ENCODE measurements at places on chromosomes 4 and X.

DNA sequence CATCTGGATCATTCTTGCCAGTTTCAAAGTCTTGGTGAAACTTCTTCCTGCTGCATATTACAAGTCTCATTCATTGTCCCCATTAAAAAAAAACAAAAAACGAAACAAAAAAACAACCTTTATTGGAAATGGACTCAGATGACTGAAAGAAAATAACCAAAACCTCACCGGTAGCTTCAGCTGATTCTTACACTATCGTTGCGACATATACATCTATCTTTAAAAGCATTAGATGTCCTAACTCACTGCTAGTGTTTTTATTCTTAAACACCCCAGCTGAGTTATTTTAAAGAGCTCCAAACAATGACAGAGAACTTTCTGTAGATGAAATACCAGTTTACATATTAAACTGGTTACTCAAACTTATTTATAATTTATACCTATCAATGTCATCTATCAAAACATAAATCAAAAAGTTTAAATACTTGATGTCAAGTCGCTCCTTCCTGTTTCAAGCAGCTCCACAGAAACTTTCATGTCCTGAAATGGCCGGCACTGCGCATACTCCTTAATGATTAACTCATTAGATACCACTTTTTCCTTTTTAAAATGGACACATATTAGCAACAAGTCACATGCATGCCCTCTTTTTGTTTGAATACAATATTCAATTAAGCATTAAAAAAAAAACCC lies 87.2 kb downstream of the HPRT1 start:
- DNase-seq, result peak; percentile 32

- DNase-seq, result no peak
Observed at GRCh38 chrX:9707306-9708033, 58.2 kb downstream of the GPR143 start.

GRCh38 chr4:158314756-158315487 lies 104.6 kb downstream of the TMEM144 start:
- DNase-seq, result peak; percentile 96

DNA sequence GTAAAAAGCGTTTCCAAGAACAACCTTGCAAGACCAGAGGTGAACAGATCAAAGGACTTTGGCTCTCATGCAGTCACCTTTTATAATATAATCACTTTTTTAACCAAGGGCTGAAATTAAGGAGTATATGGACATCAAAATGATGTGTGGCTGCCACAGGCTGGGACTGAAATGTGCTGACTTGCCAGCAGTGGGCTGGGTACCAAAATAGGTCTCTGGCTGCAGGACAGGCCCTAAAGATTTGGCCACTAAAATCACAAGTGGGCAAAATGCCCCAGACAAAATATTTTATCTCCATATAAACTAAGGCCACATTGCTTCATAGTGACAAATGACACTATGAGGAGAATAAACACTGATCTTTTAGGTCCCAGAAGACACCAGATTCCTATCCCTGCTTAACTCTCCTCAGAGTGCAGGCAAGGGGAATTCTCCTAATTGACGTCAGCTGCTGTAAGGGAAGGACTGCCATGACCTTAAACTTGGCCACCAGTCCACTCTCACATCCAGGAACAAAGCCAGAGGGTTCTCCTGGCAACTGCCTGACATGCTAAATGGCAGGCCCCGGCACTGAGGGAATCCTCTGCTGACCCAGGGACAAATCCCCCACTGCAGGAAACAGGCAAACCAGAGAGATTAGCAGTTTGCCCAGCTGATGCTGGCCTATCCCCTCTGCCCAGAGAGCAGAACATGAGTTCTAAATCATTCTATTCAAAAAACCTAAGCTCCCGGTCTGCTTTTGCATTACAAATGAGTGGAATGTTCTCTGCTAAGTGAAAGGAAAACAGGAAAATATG lies 155.8 kb downstream of the PPP3CA start:
- DNase-seq, result peak; percentile 50

DNA sequence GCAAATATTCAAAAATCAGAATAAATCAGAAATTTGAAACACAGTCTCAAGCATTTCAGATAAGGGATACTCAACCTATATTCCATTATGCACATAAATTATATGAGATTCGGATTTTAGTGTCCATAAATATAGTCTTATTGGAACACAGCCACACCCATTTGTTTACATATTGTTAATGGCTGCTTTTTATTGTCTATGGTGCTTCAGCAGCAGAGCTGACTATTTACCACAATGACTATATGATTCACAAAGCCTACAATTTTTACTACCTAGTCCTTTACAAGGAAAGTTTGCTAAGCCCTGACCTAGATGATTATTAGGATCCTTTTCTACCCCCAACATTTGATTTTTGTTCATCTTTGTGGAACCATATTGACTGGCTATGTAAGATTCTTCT lies 63.9 kb downstream of the IL1RAPL1 start:
- no peak for DNase-seq

DNA sequence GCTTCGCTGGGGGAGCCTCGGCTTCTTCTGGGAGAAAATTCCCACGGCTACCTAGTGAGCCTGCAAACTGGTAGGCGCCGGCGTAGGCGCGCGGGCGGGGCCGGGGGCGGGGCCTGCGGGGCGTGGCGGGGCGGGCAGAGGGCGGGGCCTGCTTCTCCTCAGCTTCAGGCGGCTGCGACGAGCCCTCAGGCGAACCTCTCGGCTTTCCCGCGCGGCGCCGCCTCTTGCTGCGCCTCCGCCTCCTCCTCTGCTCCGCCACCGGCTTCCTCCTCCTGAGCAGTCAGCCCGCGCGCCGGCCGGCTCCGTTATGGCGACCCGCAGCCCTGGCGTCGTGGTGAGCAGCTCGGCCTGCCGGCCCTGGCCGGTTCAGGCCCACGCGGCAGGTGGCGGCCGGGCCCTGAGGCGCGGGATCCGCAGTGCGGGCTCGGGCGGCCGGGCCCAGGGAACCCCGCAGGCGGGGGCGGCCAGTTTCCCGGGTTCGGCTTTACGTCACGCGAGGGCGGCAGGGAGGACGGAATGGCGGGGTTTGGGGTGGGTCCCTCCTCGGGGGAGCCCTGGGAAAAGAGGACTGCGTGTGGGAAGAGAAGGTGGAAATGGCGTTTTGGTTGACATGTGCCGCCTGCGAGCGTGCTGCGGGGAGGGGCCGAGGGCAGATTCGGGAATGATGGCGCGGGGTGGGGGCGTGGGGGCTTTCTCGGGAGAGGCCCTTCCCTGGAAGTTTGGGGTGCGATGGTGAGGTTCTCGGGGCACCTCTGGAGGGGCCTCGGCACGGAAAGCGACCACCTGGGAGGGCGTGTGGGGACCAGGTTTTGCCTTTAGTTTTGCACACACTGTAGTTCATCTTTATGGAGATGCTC lies at the start of gene HPRT1:
Gene HPRT1, plus strand, starts transcription at position 161 of the 857 bp plus-strand sequence. Its CDS starts 147 bp downstream, at position 308.
- DNase-seq, result peak; percentile 73

DNA sequence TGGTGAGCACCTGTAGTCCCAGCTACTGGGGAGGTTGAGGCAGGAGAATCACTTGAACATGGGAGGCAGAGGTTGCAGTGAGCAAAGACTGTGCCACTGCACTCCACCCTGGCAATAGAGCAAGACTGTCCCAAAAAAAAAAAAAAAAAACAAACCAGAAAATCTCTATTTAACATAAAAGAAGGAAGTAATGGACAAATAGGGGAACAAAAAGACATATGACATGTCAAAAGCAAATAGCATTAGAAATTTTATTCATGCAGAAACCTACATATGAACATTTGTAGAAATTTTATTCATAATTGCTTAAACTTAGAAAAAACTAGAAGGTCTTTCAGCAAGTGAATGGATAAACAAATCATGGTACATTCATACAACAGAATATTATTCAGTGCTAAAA lies 97.1 kb upstream of the SH3RF1 start:
- no peak for DNase-seq

GRCh38 chr4:123340381-123340701 lies 56.3 kb upstream of the SPRY1 start:
- peak; percentile 83 for DNase-seq

GRCh38 chr4:11497212-11497806 lies 68.6 kb upstream of the HS3ST1 start:
- no peak for DNase-seq

- DNase-seq, result no peak
Observed at GRCh38 chr4:26823583-26823982, 37.1 kb upstream of the STIM2 start.

DNA sequence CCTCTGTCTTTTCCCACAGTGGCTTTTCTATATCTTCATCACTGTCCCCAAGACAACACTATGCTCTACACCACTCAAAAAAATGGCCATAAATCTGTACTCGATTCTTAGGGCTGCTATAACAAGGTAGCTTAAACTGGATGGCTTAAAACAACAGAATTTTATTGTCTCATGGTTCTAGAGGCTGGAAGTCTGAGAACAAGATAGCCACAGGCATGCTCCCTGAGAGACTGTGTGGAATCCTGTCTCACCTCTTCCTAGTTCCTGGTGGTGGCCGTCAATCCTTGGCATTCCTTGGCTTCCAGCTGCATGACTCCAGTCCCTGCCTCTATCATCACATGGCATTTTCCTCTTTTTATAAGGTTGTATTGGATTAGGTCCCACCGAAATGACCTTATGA lies 70.7 kb upstream of the DCLK2 start:
- DNase-seq, result peak; percentile 91

GRCh38 chr4:16142598-16143310 lies 58.9 kb upstream of the PROM1 start:
- no peak for DNase-seq

GRCh38 chrX:34893741-34894140 lies 48.9 kb upstream of the FAM47B start:
- DNase-seq, result no peak

DNA sequence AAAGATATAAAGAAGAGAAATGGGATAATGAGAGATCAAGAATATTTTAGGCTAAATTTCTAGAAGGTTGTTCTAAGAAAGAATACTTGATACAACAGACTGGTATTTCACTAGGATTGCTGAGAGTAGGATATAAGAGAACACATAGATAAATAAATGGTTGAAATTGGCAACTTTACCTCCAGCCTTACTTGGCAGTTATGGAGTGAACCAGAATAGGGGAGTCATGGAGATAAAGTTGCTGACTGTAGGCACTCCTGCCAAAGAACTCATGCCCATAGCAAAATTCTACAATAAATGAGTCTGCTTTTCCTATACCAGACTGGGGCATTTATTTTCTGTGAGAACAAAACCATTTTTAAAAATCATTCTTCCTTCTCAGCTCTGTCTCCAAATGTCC lies 26.4 kb upstream of the MMRN1 start:
- no peak for DNase-seq

DNA sequence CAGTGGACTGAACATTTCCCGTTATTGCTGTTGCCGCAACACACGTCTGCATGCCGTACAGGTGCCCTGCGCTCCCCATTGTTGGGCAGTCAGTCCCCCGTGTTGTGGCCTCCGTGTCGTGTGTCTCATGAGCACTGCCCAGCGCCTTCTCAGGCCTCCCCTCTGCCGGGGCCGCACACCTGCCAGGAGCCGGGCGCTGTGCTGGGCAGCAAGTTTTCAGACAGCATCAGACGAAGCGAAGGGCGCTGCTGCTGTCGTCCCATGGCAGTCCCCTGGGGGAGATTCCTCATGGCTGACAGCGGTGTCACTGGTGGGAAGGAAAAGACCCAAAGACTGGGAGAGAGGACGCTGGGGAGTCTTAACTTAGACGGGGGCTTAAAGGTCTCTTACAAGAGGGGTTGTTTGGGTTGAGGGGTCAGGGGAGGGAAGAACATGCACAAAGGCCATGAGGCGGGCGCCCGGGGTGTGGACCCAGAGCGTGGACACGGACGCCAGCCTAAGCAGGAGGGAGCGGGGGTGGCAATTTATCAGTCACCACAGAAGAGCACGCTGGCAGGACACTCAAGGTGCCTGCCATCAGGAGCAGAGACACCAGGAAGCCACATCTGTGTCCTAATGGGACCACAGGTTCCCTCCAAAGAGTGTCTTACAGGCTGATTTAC lies 47.3 kb downstream of the RGS12 start:
- DNase-seq, result no peak

GRCh38 chrX:12360383-12360782 lies 222.1 kb downstream of the FRMPD4 start:
- DNase-seq, result peak; percentile 75

GRCh38 chr4:172707622-172708021 lies 461.0 kb upstream of the GALNT7 start:
- DNase-seq, result no peak

- peak; percentile 7 for DNase-seq
Observed at GRCh38 chrX:110006821-110007375, 4.0 kb downstream of the TMEM164 start.

DNA sequence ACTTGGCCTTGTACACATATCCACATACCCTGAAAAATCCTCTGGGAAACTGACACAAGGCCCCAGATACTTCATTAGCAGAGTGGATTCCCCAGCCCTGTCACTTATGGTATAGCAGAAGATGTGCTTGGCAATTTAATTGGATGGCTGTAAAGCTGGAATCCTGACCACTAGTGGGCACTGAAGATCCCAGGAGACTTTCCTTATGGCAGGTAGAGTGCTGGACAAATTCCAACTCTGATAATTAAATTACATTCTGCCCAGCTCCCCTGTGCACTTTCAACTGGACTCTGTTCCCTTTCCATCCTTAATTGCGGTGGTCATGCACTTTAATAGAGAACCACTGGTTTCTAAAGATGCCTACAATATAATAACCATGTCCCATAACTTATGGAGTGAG lies 119.8 kb downstream of the DCK start:
- DNase-seq, result no peak

- peak; percentile 15 for DNase-seq
Observed at GRCh38 chrX:71081330-71082123, 13.4 kb upstream of the SNX12 start.

DNA sequence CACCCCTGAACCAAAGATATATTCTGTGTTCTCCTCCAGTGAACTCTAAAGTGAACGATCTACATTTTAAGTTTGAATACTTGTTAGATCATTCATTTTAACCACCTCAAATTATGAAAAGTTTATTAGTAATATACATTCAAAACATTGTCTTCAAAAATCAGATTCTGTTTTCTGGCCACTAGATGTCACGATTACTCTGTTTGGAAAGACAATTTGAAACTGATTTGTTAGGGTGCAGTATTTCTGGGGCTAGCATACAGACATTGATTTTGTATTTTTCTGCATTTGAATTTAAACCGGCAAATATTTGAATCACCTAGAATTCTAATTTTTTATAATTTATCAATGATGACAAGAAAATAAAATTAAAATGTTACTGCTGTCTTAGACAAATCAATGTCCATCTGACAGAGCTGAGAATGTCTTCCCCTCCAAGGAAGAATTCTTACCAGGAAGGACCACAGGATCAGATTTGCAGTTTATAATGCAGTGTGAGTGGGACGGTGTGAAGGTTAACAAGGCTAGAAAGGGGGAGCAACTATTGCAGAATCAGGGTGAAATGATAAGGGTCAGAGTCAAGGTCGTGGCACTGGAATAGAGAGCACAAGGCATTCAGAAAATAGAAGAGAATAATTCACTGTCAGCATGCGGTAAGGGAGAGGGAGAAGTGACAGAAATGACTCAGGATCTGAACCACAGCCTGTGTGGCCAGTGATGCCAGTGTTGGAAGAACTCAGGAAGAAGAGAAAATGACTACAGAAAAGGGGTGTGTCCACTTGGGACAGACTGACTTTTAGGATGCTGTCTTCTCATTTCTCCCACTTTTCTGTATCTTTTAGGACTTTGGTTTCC lies 91.6 kb downstream of the ANXA10 start:
- peak; percentile 49 for DNase-seq
